DMS79 (cell line): ENCODE measurements at places on chromosomes 4 and X.

- DNase-seq = no peak
Measured at GRCh38 chr4:4849106-4849505, 10.4 kb upstream of the MSX1 start.

- DNase-seq = no peak
Measured at GRCh38 chrX:23385242-23385641, 50.6 kb downstream of the PTCHD1 start.

- DNase-seq = no peak
Measured at GRCh38 chr4:45865781-45866180, 258.1 kb downstream of the GABRG1 start.

DNA sequence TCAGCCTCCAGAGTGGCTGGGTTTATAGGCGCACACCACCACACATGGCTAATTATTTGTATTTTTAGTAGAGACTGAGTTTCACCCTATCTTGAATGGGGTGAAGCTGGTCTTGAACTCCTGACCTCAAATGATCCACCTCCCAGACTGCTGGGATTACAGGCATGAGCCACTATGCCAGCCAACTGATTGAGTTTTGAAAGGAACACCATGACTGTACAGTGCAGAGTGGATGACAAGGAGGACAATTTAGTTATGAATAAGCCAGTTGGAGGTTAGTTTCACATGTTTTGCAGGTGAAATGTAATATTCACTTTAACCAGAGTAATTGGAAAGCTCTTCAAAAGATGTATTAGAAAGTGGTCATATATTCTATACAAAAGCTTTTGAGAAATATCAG lies 60.8 kb downstream of the PCDH18 start:
- DNase-seq = no peak

DNA sequence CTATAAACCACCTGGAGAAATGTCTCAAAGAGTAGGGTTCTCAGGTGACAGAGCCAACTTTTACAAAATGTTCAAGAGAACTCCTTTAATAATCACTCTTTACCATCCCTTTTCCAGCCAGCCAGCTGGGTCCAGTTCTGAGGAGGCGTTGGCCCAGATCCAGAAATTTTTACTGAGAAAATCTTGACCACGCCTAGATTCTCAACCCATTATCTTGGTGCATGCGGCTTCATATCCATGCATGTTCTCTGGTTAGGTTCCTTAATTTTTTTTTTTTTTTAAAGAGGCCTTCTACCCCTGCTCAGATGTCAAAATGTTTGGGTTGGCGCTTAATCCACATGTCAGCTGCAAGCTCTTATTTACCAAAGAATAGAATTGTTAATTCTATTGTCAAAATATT lies 12.0 kb upstream of the MAP7D2 start:
- DNase-seq = no peak

GRCh38 chr4:81904121-81904520 lies 432.4 kb upstream of the RASGEF1B start:
- no peak for DNase-seq

DNA sequence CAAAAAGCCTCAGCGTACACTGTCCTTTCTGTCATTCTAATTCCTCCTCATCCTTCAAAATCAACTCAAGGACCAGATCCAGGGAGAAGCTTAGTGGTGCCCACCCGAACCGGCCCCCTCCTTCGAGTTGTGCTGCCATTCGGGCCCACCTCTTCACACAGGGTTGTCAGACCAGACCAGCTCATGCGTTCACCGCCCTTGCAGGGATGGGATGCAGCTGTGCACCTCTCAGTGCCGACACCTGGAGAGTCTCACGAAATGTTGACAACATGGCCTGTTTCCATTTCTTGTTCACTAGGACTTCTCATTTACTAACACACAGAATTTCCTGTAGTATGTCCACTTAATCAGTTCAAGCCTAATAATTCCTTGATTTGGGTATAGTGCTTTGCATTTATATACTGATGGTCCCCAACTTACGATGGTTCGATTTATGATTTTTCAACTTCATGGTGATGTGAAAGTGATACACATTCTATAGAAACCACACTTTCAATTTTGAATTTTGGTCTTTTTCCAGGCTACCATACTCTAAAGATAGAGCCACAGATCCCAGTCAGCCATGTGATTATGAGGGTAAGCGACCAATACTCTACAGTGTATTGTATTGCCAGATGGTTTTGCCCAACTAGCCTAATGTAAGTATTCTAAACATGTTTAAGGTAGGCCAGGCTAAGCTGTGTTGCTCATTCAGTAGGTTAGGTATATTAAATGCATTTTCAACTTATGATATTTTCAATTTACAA lies 23.3 kb downstream of the PKD2 start:
- DNase-seq = no peak

GRCh38 chrX:39275500-39276068 lies 474.3 kb downstream of the MID1IP1 start:
- no peak for DNase-seq

GRCh38 chr4:151922306-151922705 lies 161.5 kb upstream of the GATB start:
- no peak for DNase-seq

DNA sequence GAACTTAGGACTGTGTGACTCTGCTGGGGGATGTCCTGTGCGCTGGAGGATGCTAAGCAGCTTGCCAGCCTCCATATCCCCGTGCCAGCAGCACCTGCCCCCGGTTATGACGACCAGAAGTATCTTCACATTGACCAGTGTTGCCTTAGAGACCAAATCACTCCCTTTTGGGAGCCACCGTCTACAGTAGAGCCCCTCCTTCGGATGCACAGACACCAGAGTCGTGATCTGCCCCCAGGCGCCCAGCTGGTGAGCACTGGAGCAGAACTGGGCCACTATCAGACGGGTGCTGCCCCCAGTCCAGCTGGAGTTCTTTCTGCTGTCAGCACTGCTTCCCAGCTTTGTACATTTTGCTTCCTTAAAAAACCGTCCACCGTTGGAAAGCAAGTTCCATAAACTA lies 30.0 kb upstream of the TADA2B start:
- DNase-seq = no peak

DNA sequence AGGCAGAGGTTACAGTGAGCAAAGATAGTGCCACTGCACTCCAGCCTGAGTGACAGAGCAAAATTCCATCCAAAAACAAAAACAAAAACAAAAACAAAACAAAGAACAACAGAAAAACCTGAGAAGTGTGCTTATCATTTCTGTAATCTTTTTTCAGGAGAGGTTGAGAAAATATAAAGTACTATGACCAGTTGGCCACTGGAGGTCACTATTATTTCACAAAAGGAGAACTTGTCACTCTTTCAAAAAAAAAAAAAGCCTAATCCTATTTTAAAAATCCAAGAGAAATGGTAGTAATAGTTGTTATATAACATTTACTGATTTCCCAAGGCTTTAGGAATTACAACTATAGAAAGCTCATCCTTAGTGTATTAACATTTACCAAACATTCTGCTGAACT lies 24.9 kb upstream of the RNF150 start:
- no peak for DNase-seq

DNA sequence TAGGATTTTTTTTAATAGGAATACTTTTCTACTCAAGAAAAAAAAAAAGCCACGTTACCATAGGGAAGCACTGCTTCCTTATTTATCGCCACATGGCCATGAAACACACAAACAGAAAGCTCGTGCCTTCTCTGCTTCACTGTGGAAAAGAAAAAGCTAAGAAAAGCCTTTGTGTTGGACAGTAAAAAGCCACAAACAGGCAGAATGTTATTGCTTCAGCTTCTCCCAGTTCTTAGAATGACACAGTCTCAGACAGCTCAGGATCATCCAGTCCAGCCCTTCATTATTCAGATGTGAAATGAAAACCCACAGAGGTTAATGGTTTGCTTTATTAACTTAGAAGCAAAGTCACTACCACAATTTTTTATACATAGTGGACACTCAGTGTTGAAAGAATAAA lies 181.6 kb upstream of the NOCT start:
- DNase-seq = no peak

DNA sequence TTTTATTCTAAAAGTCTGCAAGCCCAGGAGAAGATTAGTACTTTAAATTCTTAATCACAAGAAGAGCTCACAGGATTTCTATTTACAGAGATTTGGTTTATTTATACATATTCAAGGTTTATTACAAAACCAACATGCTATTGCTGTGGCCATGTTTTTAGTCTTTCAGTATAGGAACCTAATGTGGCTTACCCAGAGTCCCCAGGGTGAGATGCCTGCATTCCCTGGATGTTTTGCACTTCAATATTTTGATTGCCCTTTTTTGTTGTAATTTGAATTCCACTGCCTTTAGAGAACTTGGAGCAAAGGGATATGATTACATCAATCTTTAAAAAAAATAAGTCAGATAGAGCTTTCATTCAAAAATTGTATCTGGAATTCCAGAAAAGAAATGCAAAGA lies 146.0 kb upstream of the FRMPD4 start:
- no peak for DNase-seq

DNA sequence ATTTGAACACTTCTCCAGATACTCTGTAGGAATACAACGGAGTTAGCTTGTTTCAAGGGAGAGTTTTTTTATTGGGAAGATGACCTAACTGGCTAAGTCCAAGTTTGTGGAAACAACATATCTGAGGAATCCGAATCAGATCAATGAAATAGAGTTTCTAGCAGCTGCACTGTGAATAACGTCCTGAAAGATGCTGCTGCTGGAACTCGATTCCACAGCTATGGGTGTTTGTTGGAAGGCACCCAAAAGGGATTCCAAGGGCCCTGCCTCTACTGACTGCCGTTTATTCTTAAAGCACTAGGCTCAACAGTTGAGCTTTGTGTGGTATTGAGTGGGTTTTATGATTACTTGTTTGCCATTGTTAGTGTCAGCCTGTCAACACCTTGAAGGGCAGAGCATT lies 6.6 kb upstream of the GBA3 start:
- DNase-seq = no peak

DNA sequence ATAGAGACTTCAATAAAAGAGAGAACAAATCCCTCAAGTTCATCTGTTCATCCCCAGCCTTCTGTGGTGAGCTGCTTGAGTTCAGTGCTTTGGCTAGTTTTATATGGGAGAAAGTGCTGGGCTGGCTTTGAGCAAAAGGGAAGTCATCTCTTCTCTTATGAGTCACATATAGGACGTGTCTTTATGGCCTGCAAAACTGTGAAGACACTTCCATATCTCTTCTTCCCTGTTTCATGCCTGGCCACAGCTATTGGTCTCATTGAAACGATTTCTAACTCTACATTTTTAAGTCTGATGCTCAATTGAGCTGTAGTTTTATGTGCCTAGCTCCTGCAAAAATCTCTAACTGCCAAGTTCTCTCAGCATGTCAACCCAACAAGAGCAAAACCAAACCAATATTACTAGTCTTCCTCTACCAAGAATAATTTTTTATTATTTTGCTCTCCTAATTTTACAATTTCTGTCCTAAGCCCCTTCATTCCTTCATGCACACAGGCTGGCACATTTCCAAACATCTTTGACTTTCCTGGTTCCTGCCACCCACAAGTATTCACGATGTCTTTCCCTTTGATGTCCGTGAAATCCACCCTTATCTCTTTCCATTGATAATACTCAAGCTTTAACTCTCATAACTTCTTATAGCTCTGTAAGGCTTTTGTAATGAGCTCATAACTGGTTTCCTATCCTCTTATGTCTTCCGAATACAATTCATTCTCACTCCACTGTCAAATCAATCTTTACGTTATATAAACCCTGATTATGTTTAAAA lies 165.3 kb downstream of the BTC start:
- DNase-seq = no peak

GRCh38 chr4:146114066-146114465 lies 61.5 kb upstream of the LSM6 start:
- no peak for DNase-seq
